HuH-7.5 (cell line): ENCODE measurements at places on chromosomes 2 and 18.
A peak's percentile ranks its signal among the peaks of the same experiment; 100 is the strongest.

GRCh38 chr2:170177950-170178781 is at the start of gene MYO3B:
TSS of gene MYO3B (plus strand) at chr2:170178147. CDS start at chr2:170178288, 141 bp downstream.
- no peak for DNase-seq

DNA sequence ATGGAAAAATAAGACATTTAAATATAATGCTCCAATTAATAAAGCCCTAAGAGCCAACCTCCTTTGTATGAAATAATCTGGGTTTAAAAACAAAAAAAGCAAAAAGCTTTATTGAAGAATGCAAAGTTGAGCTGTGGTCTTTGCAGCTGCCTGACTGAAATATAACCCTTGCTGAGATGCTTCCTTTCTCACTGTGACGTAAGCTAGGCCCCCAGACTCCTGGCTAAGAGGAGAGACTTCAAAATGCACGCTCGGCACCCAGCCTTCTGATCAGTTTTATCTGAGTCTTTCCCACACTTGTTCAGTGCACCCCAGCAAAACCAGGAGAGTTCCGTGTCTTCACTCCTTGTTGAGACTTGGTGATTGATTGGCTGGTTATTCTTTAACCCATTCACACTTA is 115.3 kb downstream of the BCL11A start:
- no peak for DNase-seq

DNA sequence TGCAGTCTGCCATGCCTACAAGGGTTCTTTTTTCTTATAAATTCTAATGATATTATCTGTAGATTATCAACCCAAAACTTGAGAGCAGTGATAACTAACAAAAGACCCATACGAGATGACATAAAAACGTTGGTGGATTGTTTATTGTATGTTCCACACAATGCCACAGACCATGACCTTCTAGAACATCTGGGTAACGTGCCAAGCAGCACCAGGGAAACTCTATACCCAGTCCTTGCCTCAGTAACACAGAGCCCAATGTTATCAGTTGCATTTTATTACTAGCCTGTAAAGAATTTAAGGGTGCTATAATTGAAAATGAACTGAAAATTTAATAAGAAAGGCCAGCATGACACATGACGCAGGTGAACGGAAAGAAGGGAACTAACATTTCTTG is 99.1 kb upstream of the UGP2 start:
- no peak for DNase-seq

- no peak for DNase-seq
These were observed 101.4 kb upstream of the CELF4 start for GRCh38 chr18:37666991-37667390.

DNA sequence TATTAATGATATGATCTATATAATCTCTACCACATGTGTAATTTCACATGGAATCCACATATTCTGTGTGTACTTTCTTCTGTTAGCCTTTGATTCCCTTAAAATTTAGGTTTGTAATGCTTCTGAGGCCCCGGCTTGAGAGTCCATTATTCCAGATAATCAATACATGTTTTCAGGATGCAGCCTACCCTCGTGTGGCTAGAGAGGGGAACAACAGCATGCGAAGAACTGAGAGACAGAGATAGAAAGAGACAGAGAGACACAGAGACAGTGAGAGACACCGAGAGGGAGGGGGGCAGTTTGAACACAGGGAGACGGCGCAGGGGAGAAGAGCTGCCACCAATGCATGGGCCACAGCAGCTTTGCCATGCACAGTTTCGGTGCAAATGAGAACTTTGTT is 185.4 kb downstream of the SNTG2 start:
- no peak for DNase-seq

DNA sequence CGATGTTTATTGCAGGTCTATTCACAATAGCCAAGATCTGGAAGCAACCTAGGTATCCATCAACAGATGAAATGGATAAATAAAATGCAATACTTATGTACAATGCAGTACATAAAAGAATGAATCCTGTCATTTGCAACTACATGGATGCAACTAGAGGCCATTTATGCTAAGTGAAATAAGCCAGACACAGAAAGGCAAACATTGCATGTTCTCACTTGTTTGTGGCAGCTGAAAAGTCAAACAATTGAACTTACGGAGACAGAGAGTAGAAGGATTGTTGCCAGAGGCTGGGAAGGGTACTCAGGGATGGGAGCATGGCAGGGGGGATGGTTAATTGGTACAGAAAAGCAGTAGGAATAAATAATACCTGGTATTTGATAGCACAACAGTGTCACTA is 563.9 kb downstream of the TMX3 start:
- DNase-seq = no peak

GRCh38 chr2:163878718-163879117 is 142.9 kb upstream of the FIGN start:
- peak; percentile 23 for DNase-seq

DNA sequence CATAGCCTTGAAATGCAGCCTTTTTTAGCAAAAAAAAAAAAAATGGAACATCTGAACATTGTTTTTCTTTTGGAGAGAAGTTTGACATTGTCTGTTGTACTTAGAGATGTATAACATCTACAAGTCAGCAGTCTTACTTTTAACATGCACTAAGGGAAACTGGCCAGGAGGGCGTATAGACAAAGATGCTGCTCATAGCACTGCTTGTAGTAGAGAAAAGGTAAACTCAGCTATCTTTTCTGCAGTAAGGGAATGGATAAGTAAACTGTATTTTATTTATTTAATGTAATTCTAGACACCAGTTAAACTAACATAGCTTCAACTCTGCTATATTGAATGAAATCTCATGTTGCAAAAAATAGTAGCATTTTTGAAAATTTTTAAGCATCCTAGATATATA is 489.6 kb downstream of the PTPRM start:
- DNase-seq = no peak

GRCh38 chr18:79897940-79898625 is 53.4 kb downstream of the SLC66A2 start:
- DNase-seq = no peak

GRCh38 chr18:61531182-61531581 is 198.0 kb downstream of the CDH20 start:
- DNase-seq = no peak

DNA sequence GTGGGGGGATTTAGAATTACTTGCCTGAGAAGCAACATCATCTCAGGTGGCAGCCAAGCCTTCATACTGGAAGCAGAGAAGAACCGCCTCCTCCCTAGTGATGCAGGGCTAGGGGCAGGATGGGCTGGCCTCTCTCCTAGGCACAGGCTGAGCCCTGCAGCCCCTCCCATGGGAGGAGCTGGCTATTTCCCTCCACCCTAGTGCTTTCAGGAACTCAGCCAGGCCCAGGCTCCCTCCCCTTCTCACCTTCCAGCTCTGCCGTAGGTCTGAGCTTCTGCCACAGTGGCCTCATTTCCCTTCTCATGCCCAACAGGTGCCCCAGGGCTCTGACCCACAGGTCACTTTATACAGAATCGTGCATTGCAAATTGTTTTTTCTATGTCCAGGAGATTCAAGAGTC is 31.0 kb downstream of the CENPA start:
- DNase-seq = no peak

- no peak for DNase-seq
These were observed 10.8 kb downstream of the IWS1 start for GRCh38 chr2:127515383-127515915.

GRCh38 chr2:96762529-96763311 is 2.0 kb downstream of the CNNM4 start:
- DNase-seq = no peak

DNA sequence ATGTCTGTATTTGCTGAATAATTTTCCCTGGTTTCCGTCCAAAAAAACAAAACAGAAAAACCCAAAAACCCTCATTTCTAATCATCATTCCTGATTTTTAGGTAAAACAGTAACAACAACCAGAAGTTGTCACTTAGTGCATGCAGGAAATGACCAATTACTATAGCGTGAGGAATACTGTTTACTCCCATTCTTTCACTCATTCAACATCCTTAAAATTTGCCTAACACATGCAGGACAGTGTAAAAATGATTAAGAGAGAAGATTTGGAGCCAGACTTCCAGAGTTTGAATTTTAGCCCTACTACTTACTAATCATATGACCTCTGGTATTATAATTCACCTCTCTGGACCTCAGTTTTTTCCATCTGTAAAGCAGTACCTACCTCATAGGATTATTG is 83.1 kb downstream of the FIGN start:
- no peak for DNase-seq

- DNase-seq = no peak
These were observed 233.7 kb downstream of the LOXHD1 start for GRCh38 chr18:46423226-46423805.

DNA sequence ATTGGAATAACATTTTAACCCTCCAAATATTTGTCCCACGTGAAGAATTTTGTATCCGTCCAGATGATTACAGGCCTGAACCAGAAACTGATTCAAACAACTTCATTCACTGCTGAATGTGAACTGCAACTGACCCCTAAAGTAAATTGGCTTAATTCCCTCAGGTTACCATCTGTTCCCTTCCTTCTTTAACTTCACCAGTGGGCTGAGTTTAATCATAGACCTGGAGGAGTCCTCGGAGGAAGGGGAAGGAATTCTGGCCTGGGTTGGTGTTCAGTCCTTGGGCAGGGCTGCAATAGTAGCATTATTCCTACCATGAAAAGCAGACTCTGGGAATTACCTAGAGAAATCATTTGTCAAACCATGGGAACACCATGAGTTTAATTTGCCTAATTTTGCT is 207.4 kb downstream of the TMEM247 start:
- no peak for DNase-seq

GRCh38 chr2:101356521-101356920 is 30.8 kb downstream of the CREG2 start:
- DNase-seq = no peak

- DNase-seq = no peak
These were observed 244.3 kb downstream of the ETAA1 start for GRCh38 chr2:67641312-67642045.

DNA sequence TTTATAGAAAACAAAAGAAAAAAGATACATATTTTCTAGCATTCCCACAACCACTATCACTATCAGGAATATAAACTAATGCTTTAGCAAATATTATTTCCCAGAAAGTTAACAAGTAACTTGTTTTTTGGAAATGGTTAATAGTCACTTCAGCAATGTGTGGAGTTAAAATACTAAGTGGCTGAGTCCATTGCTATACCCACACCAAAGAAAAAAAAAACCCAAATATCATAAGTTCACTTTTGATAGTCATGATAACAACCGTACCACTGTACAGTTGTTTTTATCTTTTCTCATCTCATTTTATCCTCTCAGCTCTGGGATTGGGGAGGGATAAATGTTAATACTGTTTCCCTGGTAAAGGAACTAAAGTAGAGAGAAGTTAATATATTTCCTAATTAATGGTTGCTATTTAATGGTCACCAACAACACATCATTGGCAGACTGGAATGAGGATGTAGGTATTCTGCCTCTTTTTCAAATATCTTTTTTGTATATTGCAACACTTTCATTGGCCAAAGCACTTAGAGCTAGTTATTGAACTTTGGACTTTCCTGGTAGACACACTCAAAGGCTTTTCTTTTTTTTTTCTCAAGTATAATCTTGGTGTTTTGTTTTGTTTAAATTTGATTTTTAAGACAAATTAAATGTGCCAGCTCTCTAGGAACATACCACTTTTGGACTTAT is 18.4 kb upstream of the KANSL1L start:
- DNase-seq = no peak

DNA sequence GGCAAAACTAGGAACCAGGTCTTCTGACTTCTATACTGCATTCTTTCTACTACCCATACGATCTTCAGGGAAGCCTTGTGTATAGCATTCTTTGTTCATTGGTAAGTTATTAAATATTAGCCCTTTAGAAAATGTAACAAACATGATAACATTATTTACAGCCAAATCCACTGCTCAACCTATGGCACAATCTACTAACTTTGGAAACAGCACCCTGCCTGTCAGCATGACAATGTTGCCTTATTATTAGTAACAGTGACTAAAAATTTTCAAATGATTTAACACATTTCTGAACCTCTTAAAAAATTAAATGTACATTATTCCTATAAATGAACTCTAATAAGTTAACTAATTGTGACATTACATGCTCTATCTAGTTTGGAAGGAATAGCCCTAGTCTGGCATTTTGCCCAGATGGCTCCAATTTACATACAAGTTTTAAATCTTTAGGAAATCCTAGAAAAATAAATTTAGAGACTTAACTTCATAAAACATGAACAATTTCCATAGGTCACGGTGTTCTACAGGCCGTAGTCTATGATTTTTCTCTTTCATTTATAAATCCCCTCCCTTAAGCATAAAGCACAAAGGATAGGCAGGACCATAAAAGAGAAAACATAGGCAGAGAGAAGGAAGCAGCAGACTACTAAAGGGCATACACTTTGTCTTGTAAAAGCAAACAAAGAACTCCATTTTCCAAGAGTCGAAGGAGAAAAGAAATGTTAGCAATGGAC is 33.7 kb downstream of the YES1 start:
- no peak for DNase-seq

GRCh38 chr18:70365361-70365760 is 76.5 kb downstream of the SOCS6 start:
- DNase-seq = no peak
